ENCODE measurements at places on chromosomes 11 and 22.

DNA sequence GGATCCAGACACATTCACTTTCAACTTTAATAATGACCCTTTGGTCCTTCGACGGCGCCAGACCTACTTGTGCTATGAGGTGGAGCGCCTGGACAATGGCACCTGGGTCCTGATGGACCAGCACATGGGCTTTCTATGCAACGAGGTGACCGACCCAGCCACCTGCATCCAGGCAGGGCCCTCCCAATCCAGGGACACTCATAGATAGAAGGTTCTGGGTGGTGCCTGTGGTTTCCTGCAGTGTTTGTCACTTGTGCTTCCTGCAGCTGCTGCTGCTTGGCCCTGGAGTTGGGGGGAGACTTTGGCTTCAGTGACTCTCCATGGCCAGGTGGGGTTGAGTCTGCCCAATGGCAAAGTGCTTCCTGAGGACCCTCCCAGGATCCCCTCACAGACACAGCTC lies 7.3 kb downstream of the APOBEC3B start:
- no peak for DNase-seq

- DNase-seq = no peak
Measured at GRCh38 chr22:25363474-25363873, 144.0 kb downstream of the CRYBB2 start.

- no peak for DNase-seq
Measured at GRCh38 chr11:27696115-27696514, 4.1 kb downstream of the BDNF start.

GRCh38 chr11:102669664-102670063 lies 35.9 kb downstream of the MMP27 start:
- no peak for DNase-seq

DNA sequence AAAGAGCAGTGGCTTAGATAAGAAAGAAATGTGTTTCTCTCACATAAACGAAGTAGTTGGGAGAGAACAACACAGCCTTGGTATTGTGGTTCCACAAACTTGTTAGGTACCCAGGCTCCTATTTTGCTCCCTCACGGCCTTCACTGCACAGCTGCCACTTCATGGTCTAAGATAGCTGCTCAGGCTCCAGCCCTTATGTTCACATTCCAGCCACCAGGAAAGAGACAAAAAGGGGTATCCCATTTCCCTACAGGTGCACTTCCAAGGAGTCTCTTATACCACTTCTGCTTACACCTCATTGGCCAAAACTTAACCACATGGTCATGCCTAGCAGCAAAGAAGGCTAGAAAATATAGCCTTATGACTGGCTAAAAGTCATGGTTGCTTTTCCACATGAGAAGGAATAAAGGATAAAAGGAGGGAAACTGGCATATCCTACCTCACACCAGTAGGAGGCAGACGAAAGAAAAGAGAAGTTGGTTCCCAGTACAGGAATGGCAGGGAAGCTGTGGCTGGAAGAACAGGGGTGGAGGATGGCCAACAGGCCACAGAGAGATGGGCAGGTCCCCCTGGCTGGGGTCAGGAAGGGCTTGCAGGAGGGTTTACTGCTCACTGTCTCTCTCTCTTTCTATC lies 5.4 kb upstream of the HDHD5 start:
- DNase-seq = no peak

- no peak for DNase-seq
Measured at GRCh38 chr11:33281758-33282157, 24.6 kb downstream of the HIPK3 start.

DNA sequence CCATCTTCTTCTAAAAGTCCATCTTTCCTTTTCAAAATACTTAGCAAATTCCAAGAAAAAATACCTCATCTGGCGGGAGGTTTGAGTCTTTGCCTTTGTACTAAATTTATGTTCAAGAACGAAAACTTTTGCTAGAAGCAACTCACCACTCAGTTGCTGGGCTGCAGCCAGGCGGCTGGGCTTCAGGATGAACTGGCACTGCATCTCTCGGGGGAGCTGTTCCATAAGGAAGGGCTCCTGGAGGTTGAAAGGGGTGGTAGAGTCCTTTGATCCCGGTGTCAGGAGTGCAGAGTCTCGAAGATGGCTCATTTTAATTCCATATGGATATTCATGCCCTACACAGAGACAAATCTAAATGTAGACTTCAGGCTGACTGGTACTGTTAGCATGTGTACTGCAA lies 105.8 kb downstream of the ARHGAP20 start:
- no peak for DNase-seq

DNA sequence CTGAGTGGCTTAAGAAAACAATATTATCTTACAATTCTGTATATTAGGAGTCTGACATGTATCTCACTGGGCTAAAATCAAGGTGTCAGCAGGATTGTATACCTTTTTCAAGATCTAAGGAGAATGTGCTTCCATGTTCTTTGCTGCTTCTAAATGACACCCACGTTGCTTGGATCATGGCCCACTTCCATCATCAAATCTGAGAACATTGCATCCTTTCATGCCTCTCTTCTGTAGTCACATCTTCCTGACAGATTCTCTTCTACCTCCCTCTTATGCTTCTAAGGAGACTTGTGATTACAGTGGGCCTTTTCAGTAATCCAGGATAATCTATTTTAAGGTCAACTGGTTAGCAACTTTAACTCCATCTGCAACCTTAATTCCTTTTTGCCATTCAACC lies 499.4 kb downstream of the FAM181B start:
- no peak for DNase-seq

GRCh38 chr11:113862435-113862834 lies 12.9 kb downstream of the USP28 start:
- DNase-seq = no peak

DNA sequence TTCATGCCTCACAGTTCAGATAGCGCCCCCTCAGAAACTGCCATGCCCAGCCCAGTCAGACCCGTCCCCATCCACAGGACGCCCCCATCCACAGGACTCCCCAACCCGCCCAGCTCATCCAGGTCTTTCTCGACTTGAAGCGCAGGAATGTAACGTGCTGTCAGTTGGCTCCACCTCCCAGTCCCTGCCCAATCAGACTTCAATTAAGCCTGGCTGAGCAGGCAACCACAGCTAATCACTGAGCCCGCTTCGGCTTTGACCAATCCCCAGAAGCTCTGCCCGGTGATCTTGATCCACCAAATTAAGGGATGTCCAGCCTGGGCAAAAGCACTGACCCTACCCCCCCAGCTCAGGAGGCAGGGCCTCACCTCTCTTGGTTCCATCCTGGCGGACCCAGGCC lies 10.5 kb upstream of the MFNG start:
- DNase-seq = no peak

GRCh38 chr11:4065601-4066377 lies 28.8 kb upstream of the RRM1 start:
- DNase-seq = no peak

DNA sequence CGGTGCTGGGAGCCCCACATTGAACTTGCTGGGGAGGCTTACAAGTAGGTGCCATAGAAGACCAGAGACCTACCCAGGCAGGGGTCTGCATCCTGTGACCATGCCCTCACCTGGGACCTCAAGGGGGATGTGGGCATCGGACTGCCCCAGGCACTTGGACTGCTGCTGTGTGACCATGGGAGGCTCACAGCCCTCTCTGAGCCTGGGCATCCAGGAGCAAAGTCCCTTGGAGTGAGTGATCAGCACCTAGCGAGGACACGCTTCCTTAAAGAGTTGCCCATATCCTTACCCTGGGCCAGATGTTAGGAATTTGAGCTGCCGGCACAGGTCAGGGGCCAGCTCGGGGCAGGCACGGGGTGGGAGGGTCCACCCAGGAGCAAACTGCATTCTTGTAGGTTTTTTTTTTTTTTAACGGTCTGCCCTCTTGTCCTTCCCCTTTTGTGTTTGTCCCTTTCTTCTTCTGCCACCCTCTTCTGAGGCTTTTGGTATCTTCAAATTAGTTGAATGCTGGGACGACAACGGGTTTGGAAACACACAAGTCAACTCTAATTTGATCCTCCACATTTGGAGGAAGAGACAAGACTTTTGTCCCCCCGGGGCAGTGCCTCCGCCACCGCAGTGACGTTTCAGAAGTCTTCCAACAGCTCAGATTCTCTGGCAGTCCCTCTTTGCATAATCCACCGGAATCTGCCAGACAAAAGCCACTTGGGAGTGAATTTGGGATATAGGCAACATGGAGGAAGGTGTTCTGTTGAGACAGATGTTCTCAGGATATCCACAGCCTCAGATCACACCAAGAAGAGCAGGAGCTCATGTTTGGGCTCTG lies 46.1 kb upstream of the LINC01488 start:
- no peak for DNase-seq

GRCh38 chr22:45318558-45319323 lies 9.0 kb downstream of the FAM118A start:
- no peak for DNase-seq

- no peak for DNase-seq
Measured at GRCh38 chr22:30210235-30210909, 36.2 kb downstream of the LIF start.

DNA sequence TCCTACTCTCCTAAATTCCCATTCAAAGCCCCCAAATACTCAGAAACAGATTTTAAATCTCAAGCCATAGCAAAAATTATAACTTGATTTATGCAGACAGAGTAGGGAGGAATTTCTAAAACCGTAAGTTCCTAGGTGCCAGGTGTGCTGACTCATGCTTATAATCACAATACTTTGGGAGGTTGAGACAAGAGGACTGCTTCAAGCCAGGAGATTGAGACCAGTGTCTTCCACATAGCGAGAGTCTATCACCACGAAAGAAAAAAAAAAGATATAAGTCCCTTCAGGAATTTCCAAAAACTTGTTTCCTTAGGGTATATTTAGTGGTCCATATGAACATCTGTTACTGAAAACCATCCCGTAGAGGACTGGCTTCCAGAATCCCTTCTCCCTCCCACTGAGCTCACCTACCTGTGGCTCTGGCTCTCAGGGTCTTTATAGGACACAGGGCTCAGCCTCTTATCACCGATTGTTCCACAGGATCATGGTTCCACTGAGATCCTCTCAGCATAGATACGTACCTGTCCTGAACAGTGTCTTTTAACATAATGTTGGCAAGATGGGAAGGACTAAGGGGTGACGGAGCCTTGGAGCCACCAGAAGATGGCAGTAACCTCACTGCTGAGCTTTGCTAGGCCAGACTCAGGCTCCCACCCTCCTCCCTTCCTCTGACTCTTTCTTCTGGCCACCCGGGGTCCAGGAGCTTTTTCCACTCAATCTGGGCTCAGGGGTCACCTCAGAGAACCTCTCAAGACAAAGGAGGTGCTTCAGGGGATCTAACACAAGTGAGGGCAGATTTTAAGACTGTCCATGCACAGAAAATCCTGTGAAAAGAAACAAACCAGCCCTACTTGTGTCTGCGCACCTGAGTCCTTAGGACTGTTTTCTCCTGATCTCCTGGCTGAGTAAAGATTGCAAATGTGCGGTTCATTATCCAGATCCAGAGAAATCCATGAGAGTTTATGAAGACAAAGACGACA lies 117.5 kb upstream of the TOP3B start:
- no peak for DNase-seq

DNA sequence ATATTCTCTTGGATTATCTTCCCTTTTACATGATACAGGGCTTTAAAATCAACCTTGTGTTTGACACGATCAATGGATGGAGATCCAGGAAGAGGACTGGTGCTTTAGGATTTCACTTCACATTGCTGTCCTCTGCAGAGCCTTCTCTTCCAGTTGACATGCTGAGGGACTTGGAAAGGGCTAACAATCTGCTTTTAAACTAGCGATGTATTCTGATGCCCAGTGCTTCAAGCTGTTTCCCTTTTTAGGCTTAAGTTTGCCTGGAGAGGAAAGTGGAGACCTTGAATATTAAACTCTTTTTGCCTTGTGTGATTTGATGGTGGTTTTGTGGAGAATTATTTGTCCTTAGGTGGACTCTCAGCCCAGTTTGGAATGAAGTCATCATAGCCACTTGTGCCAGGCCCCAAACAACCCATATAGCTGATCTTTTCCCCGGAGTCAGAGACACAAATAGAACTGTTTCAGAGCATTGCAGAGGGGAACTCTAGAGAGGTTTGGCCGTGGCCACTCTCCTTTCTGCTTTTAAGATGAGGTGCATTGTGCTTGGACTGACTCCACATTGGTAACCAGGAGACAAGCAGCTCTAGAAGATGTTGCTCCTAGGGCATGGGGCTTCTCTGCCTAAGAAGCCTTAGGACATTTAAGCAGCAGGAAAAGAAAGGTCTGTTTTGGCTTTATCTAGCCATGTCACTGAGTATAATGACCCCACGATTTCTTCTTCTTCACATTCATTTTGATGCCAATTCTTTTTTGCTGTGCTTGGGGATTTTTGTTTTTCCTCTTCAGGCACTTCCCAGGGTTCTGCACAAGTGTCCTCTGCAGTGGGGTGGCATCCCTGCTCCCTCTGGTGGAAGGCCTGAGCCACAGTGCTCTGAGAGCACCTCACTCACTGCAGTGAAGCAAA lies 152.8 kb downstream of the NCAM1 start:
- DNase-seq = peak; percentile 71

DNA sequence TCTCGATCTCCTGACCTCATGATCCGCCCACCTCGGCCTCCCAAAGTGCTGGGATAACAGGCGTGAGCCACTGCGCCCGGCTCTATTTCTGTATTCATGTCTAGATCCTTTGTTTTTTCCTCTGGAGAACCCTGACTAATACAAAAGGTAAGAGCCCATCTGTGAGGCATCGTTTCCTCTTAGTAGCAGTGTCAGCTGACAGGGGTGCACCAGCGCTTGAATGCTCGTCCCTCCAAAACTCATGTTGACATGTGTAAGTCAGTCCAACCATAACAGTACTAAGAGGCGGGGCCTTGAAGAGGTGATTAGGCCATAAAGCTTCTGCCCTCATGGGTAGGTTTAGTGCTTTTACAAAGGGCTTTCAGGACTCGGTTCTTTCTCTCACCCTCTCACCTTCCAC lies 470.1 kb upstream of the B3GAT1 start:
- no peak for DNase-seq

DNA sequence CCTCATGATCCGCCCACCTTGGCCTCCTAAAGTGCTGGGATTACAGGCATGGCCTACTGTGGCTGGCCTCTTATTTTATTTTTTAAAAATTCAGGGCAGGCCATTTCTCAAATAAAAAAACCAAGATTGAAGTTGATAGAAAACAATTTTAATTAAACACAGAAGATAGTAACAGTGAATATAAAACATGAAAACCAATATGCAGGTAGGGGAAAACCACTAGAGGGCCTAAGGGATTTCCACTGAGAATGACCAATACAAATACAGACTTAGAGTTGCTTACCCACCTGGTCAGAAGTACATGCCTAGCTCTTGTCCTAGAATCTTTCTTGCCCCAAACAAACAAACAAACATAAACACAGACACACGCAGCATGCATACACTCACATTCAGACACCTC lies 1.7 kb upstream of the RTCB start:
- no peak for DNase-seq

DNA sequence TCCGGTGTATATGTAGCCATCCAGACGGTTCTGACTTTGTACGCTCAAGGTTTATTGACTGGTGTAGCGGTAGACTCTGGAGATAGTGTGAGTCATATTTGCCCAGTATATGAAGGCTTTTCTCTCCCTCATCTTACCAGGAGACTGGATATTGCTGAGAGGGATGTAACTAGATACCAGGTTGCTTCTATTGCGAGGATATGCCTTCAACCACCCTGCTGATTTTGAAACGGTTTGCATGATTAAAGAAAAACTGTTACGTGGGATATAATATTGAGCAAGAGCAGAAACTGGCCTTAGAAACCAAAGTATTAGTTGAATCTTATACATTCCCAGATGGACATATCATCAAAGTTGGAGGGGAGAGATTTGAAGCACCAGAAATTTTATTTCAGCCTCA lies 84.3 kb downstream of the GGT1 start:
- no peak for DNase-seq

GRCh38 chr22:39231197-39231950 lies 13.4 kb downstream of the PDGFB start:
- no peak for DNase-seq

Measured in adrenal gland (tissue), 19 donors.